ENCODE measurements at places on chromosomes 7 and 10. TPM values are rescaled to one million over a fixed set of nuclear protein-coding genes. Genes with fewer than 3 reads are reported as not detected.
A peak's percentile ranks its signal among the peaks of the same experiment; 100 is the strongest.

DNA sequence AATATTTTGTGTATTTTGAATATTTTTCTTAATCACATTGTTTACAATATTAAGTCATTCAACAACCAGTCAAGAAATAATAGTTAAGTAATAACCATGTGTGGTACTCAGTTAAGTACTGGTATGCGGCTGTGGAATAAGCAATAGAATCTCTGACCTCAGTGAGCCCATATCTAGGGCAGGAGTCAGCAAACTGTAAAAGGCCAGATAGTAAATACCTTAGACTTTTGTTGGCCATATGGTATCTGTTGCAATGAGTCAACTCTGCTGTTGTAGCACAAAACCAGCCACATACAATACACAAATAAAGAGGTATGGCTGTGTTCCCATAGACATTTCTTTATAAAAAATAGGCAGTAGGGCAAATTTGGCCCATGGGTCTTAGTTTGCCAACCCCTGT is 311.6 kb upstream of the SEMA3A start:
- DNase-seq = no peak

The PSD gene
- 17.8 TPM for total RNA-seq

- DNase-seq = peak; percentile 17
These were observed 137.9 kb upstream of the MKI67 start for GRCh38 chr10:128263891-128264688.

DNA sequence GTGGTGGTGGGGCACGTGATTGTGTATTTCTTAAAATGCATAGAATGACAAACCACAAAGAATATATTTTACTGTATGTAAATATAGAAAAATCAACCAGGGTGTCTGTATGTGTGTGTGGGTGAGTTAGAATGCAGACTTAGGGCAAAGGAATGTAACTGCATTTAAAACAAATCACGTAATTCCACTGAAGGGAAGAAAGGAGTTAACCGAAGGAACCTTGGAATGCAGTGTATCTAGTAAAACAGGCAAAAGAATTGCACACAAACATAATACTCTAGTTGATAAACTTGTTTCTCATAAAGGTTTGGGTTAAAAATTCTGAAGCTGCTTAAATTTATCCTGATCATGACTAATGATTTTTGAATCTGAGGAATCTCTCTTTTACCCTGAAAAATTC is 134.9 kb downstream of the ADRA2A start:
- no peak for DNase-seq

- DNase-seq = no peak
These were observed 406.0 kb downstream of the PHF14 start for GRCh38 chr7:11379641-11380040.
